ENCODE measurements at places on chromosomes 6 and 20.
A peak's percentile ranks its signal among the peaks of the same experiment; 100 is the strongest.

- peaks cover 57% of the 10 kb centered on the region for H3K36me3 ChIP-seq
- H3K4me3 ChIP-seq: no peak overlapping the region
- no peak overlapping the region for H3K27ac ChIP-seq
- no peaks in the 10 kb centered on the region for H3K4me1 ChIP-seq
- DNase-seq: no peak
Observed at GRCh38 chr20:49951151-49951550, 15.0 kb downstream of the RNF114 start.

- no peaks in the 10 kb centered on the region for H3K4me1 ChIP-seq
- H3K4me3 ChIP-seq: no peak overlapping the region
- no peaks in the 10 kb centered on the region for H3K27me3 ChIP-seq
- no peak overlapping the region for H3K27ac ChIP-seq
- H3K36me3 ChIP-seq: no peaks in the 10 kb centered on the region
Observed at GRCh38 chr6:100366419-100366818, 98.3 kb downstream of the SIM1 start.

- no peak overlapping the region for H3K4me3 ChIP-seq
- no peaks in the 10 kb centered on the region for H3K36me3 ChIP-seq
- no peaks in the 10 kb centered on the region for H3K4me1 ChIP-seq
- no peak overlapping the region for H3K27ac ChIP-seq
- peaks cover 8% of the 10 kb centered on the region for H3K27me3 ChIP-seq
- no peak for DNase-seq
Observed at GRCh38 chr6:138863321-138863720, 67.4 kb downstream of the ECT2L start.

GRCh38 chr6:56241124-56241802 lies 6.1 kb downstream of the COL21A1 start:
- DNase-seq: no peak
- H3K27me3 ChIP-seq: no peaks in the 10 kb centered on the region
- H3K27ac ChIP-seq: no peak overlapping the region

DNA sequence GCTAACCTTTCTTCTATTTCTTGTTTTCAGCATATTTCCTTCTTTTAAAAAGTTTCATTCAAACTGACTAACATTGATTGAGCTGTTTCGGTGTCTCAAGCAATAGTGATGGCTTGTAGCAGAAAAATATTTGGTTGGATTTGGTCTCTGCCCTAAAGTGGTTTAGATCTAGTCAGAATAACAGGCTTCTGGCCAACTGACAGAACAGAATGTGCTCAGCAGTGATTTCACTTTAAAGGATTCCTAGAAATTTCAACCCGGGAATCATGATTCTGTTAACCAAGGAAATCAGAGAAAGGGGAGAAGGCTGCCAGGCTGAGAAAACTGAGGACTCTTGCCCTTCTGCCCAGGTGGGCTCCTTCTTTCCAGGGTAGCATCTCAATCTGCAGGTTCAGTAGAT lies 16.6 kb upstream of the GSTA1 start:
- H3K27me3 ChIP-seq: no peaks in the 10 kb centered on the region
- H3K36me3 ChIP-seq: no peaks in the 10 kb centered on the region
- no peak overlapping the region for H3K4me3 ChIP-seq
- no peak overlapping the region for H3K27ac ChIP-seq
- DNase-seq: no peak
- no peaks in the 10 kb centered on the region for H3K4me1 ChIP-seq

GRCh38 chr6:125099211-125100073 lies 54.1 kb upstream of the TPD52L1 start:
- H3K27me3 ChIP-seq: peaks cover 31% of the 10 kb centered on the region
- peak overlapping the region; percentile 56 for H3K4me3 ChIP-seq
- H3K27ac ChIP-seq: no peak overlapping the region

DNA sequence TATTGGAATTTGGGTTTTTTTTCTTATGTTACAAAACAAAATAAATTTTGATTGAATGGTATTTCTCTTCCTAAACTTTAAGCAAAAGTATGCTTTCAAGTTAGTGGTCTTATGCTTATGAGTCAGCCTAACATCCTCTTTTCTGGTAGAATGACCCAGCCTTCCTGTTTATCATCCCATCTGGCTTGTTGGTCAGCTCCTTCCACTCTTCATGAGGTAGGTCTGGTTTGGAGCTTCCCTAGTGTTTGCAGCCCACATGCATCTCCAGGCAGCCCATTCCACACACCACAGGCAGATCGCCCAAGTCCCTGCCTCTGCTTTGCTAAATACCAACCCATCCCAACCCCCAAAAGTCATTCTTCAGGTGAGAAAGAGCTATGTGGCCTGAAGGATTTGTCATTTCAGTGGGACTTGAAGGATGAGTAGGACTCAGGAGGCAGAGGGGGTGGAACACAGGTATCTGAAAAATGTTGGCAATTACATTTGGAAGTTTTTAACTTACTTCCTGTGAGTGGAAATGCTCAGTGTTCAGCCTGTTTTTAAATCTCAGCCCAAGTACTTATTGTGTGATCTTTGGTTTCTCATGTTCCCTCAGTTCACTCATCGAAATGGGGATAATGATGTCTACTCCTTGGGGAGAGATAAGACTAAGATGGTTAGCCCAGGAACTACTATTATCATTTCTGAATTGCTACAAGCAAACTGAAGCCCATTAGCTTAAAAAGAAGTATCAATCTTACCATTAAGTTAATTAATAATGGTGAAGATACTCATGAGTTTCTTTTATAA lies 294.0 kb downstream of the ADGB start:
- H3K4me1 ChIP-seq: peaks cover 6% of the 10 kb centered on the region
- no peak overlapping the region for H3K4me3 ChIP-seq
- DNase-seq: no peak
- no peak overlapping the region for H3K27ac ChIP-seq
- H3K36me3 ChIP-seq: no peaks in the 10 kb centered on the region
- peaks cover 2% of the 10 kb centered on the region for H3K27me3 ChIP-seq

GRCh38 chr6:142698751-142699150 lies 246.2 kb downstream of the HIVEP2 start:
- H3K36me3 ChIP-seq: no peaks in the 10 kb centered on the region
- H3K27ac ChIP-seq: no peak overlapping the region
- no peaks in the 10 kb centered on the region for H3K4me1 ChIP-seq
- H3K27me3 ChIP-seq: no peaks in the 10 kb centered on the region
- no peak for DNase-seq
- H3K4me3 ChIP-seq: no peak overlapping the region

GRCh38 chr20:14235355-14235754 lies 102.1 kb downstream of the FLRT3 start:
- H3K36me3 ChIP-seq: no peaks in the 10 kb centered on the region
- no peak for DNase-seq
- H3K4me3 ChIP-seq: no peak overlapping the region
- H3K27me3 ChIP-seq: no peaks in the 10 kb centered on the region

- H3K36me3 ChIP-seq: no peaks in the 10 kb centered on the region
- no peaks in the 10 kb centered on the region for H3K4me1 ChIP-seq
- no peak overlapping the region for H3K4me3 ChIP-seq
- no peak for DNase-seq
Observed at GRCh38 chr20:7025635-7026034, 258.1 kb downstream of the BMP2 start.

DNA sequence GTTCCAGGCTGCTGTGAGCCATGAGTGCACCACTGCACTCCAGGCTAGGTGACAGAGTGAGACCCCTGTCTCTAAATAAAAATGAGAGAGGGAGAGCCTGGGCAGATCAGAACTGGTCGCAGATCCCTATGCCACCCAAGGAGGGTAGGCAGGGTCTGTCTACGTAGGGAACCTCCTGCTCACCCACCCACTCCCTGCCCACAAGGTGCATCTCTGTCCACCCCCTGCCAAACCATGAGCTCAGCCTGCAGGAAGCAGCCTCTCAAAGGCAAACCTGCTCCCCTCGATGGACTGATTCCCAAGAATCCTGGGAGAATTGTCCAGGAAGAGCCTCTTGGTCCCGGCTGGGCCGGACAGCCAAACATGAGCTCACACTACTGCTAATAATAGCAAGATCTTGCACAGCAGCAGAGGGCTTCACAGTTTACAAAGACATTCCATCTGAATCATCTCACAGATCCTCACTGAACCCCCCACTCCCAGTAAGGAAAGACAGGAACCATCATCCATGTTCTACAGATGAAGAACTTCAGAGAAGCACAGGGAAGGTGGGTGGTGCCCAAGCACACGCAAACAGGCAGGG lies 27.8 kb upstream of the TLDC2 start:
- DNase-seq: no peak
- no peaks in the 10 kb centered on the region for H3K27me3 ChIP-seq
- H3K27ac ChIP-seq: no peak overlapping the region
- no peaks in the 10 kb centered on the region for H3K36me3 ChIP-seq

GRCh38 chr20:57667388-57667787 lies 42.4 kb downstream of the PMEPA1 start:
- H3K36me3 ChIP-seq: no peaks in the 10 kb centered on the region
- no peaks in the 10 kb centered on the region for H3K27me3 ChIP-seq

DNA sequence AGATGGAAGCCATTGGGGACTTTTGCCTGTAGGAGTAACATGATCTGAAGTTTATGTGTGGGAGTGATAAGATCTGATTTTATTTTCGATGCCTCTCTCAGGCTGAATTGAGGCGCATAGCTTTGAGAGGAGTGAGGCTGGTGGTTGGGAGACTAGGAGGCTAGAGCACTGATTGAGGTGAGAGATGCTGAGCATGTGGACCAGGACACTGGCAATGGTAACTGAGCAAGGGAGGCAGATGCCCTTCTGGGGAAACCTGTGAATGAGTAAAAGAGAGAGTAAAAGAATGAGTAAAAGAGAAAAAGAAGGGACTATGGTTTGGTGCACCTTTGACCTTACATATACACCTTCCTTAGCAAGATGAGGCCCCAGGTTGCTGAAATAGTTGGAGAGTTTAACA lies 3.0 kb downstream of the RRP36 start:
- DNase-seq: no peak
- H3K4me1 ChIP-seq: peaks cover 11% of the 10 kb centered on the region
- no peak overlapping the region for H3K4me3 ChIP-seq
- peaks cover 46% of the 10 kb centered on the region for H3K36me3 ChIP-seq
- no peaks in the 10 kb centered on the region for H3K27me3 ChIP-seq
- H3K27ac ChIP-seq: peak overlapping the region; percentile 4

- no peak for DNase-seq
- no peaks in the 10 kb centered on the region for H3K27me3 ChIP-seq
Observed at GRCh38 chr6:25995507-25995906, 32.9 kb downstream of the TRIM38 start.

GRCh38 chr6:156410649-156411048 lies 366.5 kb upstream of the ARID1B start:
- H3K4me3 ChIP-seq: no peak overlapping the region
- peaks cover 2% of the 10 kb centered on the region for H3K27me3 ChIP-seq
- H3K36me3 ChIP-seq: no peaks in the 10 kb centered on the region
- H3K27ac ChIP-seq: no peak overlapping the region

- peaks cover 50% of the 10 kb centered on the region for H3K4me1 ChIP-seq
- H3K27ac ChIP-seq: peak overlapping the region; percentile 84
Observed at GRCh38 chr6:46010771-46011170, 4.9 kb downstream of the CLIC5 start.

DNA sequence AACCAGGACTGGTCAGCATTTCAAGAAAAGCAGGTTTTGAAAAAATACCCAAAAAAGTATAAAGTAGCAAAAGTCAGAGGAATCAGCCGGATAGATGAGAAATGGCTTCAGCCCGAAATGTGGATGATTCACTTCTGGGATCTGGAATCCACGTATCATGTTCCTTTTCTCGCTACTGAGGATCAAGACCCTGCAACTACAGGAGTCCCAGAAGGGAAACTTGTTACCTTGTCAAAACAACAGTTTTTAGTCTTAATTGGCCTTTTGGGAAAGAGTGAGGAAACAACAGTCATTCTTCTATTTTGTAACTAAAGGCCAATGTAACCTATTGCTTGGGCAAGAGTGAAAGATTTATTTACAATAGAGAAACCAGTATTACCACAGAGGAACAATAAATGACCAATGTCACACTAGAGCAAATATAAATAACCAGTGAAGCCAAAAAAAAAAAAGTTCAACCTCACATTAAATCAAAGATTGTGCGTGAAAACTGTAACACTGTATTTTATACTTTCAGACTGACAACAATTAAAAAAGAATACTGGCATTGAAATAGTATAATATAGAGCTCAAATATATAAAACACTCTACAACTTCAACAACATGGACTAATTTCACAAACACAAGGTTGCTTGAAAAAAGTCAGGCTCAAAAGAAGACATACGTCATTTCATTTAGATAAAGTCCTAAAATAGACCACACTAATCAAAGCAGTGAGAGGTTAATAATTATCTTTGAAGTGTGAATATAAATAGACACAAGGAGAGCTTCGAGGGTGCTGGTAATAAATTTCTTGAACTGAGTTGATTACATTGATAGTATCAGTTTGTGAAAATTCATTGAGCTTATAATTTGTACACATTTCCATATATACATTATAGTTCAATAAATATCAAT lies 116.2 kb downstream of the GFRAL start:
- H3K4me3 ChIP-seq: no peak overlapping the region
- H3K27ac ChIP-seq: no peak overlapping the region
- no peak for DNase-seq
- no peaks in the 10 kb centered on the region for H3K36me3 ChIP-seq
- H3K4me1 ChIP-seq: no peaks in the 10 kb centered on the region

Data from T-helper 2 cell treated with Interferon-gamma antibody and Interleukin-4, amounts not matched to agents 5 μg/mL and 100 μg/mL, for 36 hours (primary cell).